Activated CD8-positive, alpha-beta memory T cell treated with anti-CD3 and anti-CD28 coated beads, Interleukin-2, amount 50 U/mL, for 48 hours (primary cell): ENCODE measurements at places on chromosomes 3 and 15.

DNA sequence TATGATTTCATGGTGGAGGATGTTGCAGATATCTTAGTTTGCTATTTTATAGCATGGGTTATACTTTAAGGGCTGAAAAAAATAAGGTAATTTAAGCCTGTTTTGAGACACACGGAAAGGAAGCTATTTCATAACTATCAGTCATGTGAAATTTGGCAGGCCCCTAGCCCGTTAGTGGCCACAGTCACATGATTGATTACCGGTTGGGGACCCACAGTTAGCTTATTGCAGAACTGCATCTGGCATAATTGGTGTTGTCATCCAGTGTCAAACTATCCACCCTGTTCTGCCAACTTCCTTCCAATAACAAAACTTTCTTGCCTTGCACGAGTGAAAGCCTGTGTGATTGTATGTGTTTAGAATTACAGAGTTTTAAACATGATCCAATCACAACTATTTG, 35.2 kb downstream of the FNDC3B start:
- no peak for DNase-seq

DNA sequence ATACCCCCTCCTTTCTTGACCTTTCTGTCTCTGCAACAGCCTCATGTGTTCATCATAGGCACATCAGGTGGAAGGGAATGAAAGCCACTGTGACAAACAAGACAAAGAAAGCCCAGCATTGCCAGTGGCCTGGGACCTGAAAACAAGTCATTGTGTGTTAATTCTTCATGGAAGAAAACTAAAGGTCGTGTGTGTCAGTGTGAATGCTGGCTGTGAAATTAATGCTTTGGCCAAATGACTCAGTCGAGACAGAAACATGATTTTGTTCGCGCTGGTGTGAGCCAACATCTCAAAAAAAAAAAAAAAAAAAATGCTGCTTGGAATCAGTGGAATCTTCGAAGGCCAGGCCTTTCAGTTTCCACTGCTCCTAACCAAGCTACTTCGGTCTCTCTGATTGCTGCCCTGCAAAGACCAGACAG, 386.5 kb upstream of the PROK2 start:
- DNase-seq, result no peak

- no peak for DNase-seq
Measured at GRCh38 chr3:19931767-19932188, 2.2 kb downstream of the EFHB start.

GRCh38 chr15:67511606-67512005, 9.3 kb upstream of the C15orf61 start:
- DNase-seq, result no peak

DNA sequence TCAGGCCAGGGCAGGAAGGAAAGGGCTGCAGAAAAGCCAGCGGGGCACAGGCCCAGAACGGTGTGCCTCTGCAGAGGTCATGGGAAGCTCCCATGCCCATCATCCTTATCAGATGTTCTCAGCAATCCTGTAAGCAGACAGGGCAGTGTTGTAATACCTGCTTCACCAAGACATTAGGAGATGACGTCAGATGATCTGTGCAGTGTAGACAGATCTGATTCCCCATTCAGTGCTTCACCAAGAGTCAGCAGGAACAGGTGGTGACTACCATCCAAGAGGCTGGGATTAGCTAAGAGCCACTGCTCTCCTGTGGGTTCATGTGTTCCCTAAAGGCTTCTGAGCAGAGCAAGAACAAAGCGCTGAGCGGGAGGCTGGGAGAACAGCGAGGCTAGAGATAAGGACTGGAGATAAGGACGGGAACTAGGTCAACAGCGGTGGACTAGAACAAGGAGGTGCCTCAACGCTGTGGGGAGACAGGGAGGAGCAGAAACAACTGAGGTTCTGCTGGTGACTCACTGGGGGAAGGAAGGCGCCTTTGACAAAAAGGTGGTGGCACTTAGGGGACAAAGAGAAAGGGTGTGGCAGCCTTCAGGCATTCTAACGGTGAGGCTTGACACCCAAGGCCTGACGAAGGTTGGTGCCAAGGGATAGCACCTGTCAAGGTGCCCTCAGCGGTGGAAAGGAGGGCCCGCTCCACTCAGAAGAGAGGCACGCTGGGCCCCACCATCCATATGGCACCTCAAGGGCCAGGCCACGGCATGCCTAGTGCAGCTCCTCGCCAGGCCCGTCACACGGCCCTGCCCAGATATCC, 28.4 kb downstream of the CCDC12 start:
- DNase-seq, result peak; percentile 74

GRCh38 chr3:71520161-71521020, 63.1 kb downstream of the FOXP1 start:
- DNase-seq, result no peak

DNA sequence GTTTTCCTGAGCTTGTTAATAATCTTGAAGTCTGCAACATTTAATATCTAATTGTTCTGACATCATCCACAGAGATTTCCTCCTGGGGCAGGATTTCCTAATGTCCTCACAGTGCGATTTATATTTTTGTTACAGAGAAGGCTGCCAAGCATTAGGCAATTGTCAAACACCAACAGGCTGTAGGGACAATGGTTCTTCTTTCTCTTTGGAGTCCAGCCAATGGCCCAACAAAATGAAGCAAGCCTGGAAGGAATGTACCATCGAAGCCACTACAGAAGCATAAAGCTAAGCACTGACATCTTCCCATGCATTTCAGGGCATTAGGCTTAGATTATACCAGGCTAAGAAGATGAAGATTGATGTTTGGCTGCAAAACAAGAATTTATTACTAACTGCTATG, 173.0 kb upstream of the FRMD4B start:
- no peak for DNase-seq

- DNase-seq, result no peak
Measured at GRCh38 chr3:98594628-98595324, 1.4 kb upstream of the CPOX start.

- no peak for DNase-seq
Measured at GRCh38 chr3:172185907-172186306, 146.5 kb downstream of the FNDC3B start.

GRCh38 chr3:182479419-182480336, 313.6 kb upstream of the ATP11B start:
- DNase-seq, result no peak

GRCh38 chr3:25273582-25274171, 154.4 kb upstream of the RARB start:
- no peak for DNase-seq

DNA sequence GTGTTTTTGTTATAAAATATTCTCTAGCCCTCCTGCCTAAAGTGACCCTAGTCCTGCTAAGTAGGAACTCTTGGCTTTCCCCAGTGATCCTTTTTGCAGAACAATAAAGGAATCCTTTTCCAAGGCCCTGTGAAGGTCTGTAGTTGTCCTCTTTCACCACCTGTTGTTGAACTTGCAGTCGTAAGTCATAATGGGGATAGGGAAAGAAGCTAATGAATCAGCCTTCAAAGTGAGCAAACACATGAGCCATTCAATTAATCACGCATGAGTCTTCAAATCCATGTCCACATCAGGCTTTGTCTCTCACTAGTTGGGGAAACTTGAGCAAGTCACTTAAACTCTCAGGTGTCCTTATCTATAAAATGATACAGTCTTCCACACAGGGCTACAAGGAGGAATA, 27.6 kb downstream of the ZNF860 start:
- no peak for DNase-seq

GRCh38 chr3:4251412-4251811, 51.8 kb upstream of the SETMAR start:
- no peak for DNase-seq

DNA sequence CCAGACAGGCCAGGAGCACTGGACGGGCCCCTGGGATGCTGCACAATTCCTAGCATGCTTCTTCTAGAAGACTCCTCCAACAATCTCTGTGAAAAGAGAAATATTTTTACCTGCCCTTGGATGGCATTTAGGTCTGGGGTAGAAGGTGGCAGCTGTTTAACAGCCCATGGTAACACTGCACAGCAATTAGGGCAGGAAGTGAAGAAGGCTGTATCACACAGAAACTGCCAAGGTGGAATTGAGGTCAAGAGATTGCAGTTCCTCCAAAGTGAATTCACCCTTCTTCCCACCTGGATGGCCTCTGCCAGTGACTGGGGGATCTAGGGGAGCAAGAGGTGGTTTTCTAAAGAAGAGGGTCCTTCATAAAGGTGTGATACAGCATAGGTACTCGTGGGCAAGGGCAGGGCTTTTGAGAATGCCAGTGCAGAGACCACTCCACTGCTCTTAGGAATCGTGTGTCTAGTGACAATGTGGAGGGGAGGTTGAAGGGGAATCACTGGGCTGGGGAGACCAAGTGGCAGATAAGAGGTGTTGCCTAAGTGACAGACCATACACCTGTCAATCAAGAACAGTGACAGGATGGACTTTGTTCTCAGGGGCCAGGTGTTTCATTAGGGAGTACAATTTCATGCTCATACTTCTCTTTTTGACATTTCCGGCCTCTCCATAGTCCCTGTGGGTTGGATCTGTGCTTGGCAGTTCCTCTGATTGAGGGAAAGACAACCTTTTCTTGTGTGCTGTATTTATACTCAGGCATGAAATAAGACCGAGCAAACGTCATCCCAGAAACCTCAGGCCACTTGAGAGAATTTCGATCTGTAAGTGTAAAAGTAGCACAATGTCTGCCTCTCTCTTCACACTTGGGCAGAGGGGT, 83.5 kb upstream of the BCL6 start:
- no peak for DNase-seq

DNA sequence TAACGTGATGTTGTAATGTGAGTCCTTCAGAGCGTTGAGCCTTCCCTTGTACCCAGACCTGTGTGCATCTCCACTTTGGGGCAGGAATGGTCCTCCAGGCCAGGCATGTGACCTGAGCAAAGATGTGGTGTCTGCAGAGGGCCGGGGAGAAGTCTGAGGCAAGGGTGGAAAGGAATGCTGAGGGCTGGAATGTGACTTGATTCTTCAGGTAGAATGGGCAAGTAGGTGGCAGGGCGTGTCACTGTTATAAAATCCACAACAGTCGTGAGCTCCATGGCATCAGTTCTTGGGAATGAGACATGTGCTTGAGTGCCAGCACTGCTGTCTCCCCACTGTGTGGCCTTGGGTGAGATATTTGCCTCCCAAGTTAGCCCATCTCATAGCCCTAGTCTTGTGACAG, 24.0 kb upstream of the BSN start:
- no peak for DNase-seq

GRCh38 chr3:106228271-106228670, 359.5 kb upstream of the CBLB start:
- no peak for DNase-seq

- no peak for DNase-seq
Measured at GRCh38 chr3:29353807-29354206, 72.9 kb downstream of the RBMS3 start.

DNA sequence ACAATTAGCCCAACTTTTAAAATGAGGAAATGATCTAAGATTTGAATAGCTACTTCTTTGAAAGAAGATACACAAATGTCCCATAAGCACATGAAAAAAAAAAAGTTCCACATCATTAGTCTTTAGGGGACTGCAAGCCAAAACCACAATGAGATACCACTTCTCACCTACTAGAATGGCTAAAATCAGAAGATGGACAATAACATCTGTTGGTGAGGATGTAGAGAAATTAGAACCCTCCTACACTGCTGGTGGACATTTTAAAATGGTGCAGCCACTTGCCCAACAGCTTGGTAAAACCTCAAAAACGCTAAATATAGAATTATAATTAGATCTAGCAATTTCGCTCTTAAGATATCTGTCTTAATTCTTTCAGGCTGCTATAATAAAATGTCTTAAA, 77.1 kb downstream of the MEX3B start:
- no peak for DNase-seq

DNA sequence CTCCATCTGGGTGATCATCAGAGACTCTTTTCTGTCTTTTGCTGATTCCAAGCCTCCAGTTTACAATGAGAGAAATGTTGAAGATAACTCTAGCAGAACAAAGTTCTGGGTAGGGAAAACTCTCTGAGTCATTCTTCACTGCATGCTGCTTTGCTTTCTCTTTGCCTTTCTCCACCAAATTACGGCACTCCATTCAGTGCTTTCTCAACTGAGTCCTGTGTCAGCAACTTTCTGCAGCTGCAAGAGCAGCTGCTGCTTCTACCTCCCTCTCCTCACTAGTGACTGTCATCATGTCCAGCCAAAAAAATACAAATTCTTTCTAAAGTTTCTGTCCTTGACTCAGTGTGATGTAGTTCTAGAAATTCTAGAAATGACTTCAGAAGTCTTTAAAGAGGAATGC, 953.8 kb downstream of the IGSF11 start:
- DNase-seq, result no peak

DNA sequence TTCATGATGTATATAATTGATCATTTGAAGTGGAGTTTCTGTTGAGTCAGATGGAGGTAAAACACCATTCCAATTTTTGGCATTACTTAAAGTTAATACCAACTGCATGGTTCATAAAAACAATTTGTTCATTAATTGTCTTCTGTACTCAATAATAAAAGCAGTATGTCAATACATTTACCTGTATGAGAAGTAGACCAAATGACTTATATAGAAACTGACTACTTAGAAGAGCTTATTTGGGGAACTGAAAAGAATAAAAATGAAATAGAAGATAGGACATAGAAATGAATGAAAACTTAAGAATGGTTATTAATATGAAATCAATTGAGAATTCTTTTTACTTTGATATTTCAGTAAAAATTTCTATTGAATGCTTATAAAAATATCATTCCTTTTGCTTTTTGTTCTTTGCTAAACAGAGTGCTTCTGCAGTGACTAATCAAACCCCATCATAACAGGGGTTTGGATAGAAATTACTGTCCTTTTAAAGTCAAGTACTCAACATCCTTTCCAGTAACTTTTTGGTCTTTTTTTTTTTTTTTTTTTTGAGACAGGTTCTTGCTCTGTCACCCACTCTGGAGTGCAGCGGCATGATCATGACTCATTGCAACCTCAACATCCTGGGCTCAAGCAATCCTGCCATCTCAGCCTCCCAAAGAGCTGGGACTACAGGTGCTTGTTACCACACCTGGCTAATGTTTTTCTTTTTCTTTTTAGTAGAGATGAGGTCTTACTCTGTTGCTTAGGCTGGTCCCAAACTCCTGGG, 6.5 kb upstream of the CRYBG3 start:
- DNase-seq, result no peak

GRCh38 chr3:38139191-38139590, 730 bp downstream of the MYD88 start:
- DNase-seq, result no peak

- DNase-seq, result peak; percentile 86
Measured at GRCh38 chr3:50542177-50543034, 25.1 kb downstream of the C3orf18 start.

DNA sequence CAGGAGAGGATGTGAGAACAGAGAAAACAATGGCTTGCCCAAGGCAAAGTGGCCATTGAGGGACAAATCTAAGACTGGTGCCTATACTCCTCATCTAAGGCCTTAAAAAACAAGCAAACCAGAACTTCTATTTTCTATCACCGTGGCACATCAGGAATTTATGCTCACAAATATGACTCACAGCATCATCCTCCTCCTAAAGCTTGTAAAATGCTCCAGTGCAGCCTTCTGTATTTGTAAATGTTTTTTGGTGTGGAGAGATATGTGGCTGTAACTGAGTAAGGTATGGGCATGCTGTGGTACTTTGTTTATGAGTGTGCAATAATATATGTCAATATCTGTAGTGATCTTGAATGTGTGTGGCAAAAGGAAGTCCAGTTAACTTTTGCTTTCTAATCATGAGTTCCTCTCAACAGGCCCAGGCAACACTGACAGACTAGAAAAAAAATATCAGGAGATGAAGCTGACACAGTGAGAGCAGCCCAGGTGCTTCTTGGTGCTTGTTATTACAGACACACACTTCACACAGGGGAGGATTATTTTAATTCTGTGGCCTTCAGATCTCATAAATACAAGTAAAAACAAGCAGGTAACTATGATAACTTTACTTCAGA, 60.3 kb downstream of the CTNNB1 start:
- no peak for DNase-seq
